ENCODE measurements at places on chromosomes 11 and 22.

DNA sequence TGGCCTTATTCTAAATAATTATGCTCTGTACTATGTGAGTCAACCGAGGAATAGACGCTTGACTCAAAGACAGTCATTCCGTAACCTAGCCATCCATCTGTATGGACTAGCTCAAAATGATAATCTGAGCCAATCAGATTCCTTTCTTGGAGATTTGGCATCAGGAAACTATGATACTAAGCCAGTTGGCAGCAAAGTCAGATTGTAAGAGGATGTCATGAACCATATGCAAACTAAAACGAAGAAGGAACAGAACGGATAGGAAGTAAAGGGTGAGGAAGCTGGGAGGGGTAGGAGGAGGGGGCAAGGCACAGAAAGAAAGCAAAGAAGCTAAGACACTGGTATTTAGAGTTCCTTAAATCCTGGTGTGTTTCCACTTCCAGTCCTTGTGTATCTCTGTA, 10.7 kb upstream of the SESN3 start:
- no peak for DNase-seq

GRCh38 chr22:41668971-41669911, 19.4 kb downstream of the SNU13 start:
- no peak for DNase-seq

GRCh38 chr11:121368364-121369240, 76.0 kb downstream of the SC5D start:
- DNase-seq: no peak

DNA sequence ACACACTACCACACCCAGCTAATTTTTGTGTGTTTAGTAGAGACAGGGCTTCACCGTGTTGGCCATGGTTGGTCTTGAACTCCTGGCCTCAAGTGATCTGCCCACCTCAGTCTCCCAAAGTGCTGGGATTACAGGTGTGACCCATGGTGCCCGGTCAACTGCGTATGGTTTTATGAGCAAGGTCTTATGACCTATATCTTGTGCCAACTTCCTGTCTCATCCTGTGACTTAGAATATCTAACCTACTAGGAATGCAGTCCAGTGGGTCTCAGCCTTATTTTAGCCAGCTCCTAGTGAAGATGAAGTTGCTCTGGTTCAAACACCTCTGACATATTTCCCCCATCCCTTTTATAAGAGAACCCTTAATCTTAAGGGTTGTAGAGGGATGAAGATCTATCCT, 66.1 kb upstream of the OR5AN1 start:
- DNase-seq: no peak

DNA sequence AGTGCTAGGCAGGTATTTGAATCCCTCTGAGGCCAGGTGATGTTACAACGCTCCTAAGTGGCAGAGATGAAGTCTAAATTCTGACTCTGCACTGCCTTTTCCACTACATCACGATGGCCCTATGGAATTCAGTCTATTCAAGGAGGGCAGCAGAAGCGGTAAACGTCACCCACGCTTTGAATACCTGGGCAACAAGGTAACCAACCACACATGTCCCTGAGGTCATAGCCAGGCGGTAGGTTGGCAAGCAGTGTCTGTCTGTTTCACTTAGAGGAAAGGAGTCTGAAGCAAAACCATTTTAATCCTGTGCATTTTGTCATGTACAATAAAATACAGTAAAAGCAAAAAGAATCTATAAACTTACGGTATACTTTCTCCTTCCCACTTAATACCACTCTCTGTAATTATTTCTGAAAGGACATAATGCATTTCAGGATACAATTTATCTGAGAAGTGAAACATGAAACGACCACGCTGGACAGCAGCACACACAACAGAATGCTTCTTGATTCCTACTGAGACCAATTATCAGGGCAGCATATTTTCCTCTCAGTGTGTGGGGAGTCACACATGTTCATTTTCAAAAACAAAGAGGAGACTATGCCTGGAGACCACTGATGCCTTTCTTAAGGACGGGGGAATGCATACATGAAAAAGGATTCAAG, 51.3 kb downstream of the PRDM10 start:
- DNase-seq: no peak

DNA sequence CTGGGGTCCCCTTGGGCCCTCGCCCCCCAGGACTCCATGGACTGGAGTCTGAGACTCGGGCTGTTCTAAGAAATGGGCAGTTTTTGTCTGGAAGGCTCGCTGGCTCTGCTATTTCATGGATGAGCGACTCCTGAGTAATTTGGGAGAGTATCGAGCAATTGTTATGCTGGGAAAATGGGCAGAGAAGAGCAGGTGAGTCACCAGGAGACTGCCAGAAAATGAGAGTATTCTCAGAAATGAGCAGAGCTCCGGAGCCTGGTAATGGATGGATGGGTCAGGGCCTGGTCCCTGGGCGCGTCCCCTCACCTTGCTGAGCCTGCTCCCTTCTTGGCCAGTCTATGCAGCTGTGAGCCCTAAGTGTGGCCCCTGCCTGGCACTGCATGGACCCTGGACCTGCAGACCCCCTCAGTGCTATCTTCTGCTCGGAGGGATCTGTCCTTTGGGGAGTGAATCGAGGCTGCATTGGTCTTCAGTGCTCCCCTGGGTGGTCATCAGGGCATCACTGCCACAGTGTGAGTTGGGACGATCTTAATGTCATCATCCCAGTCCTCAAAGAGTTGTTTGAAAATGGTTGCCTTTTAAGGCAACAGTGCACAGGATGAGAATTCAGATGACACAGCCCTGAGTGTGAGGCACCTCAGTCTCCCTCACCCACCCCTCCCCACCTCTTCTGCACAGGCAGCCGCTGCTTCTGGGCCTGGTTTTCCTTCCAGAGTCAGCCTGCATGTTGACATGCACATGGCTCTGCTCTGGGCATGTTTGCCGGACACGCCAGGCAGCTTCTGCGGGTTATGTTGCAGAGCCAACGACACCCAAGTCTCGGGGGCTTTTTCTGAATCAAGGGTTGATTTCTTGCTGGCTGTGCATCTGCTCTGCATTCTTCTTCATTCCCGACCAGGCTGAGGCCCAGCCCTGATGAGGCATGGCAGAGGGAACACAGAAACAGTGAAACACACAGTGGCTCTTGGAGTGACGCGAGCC, 519.0 kb downstream of the TBC1D22A start:
- DNase-seq: no peak

GRCh38 chr11:131662993-131663392, 292.6 kb downstream of the NTM start:
- DNase-seq: no peak

DNA sequence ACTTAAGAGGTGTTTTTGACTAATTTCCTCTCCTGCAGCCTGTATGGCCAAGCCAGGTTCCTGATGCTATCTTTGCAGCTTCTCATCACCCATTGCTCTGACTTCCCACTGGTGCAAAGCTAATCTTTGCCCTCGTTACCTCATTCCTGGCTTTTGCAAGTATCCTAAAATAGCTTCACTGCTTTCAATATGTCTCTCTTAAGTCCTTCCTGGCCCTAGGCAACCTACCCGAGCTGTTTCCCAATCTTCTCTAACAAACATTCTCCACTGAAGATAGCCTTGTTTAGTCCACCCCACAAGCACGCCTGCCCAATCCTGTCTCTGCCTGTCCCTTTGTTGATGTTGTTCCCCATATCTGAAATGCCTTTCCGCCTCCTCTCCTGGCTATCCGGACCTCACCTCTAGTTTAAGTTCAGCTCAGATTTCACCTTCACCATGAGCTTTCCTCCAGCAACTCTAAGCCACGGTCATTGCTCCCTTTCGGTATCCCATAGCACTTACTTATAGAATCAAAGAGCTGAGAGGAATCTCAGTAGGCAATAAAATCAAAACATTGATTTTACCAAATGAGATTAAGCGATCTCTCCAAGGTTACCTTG, 30.1 kb upstream of the CECR2 start:
- DNase-seq: no peak

GRCh38 chr11:34502949-34503348, 10.6 kb downstream of the ELF5 start:
- DNase-seq: no peak

GRCh38 chr11:71402878-71403277, 45.3 kb downstream of the DHCR7 start:
- DNase-seq: no peak

DNA sequence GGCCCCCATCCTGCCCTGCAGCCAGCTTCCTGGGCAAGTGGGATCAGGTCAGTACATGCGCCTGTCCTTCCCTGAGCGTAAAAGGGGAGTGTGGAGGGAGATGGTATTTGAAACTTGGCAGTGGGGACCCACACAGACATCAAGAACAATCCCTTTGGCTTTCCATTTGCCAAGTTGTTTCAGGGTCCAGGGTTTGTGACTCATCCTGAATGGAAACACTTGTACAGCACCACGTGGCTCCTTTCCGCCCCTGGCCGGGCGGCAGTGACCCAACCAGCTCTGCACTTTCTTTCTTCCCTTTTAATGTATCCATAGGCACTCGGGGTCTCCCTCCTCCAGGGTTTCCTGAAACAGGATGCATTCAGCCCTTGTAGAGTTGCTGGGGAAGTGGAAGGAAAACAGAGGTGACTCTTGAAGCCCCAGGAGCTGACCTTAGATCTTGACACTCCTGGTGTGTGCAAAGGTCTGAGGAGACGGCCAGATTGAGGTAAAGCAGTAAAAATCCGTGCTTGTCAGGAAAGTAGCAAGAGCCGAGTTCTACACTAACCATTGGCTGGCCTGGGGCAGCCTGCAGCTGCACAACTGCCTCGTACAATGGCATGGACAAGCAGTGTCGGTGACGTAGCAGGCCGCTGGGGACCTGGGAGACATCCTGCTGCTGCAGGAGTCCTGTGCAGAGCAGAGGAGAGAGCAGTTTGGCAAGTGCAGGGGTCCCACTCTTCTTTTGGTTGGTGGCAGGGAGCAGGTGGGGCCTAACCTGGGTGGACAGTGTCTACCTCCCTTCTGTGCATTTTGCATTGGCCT, 189.8 kb downstream of the SNX19 start:
- no peak for DNase-seq

DNA sequence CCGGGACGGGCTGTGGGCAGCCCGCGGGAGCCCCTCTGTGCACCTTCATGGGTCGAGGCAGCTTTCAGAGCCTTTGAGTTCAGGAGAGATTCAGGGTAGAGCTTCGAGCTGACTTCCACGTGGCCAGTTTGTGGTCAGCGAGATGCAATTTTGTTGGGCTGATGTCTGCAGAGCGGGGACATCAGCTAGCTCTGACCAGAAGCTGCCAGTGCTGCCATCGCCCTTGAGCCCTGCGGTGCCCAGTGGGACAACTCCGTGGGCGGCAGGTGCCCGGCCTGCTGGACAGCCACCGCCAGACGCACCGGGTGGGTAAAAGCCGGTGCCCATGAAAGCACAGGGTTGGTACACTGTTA, 719 bp downstream of the TALDO1 start:
- DNase-seq: no peak

- no peak for DNase-seq
Observed at GRCh38 chr11:85762226-85762625, 48.7 kb downstream of the SYTL2 start.

DNA sequence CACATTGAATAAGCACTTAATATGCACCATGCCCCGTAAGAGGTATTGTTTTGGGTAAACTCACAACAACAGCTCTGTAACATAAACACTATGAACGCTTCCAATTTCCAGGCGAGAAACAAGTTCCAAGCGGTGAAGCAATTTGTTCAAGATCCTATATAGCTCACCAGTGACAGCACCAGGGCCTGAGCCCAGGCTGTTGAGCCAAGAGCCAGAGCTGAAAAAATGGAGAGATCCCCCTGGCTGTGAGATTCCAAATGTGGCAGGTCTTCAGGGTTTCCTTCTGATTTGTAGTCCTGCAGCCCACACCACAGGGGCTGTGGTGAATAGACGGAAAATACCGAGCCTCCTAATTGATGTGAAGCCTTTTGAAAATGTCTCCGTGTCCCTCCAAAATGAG, 268.0 kb upstream of the KIRREL3 start:
- DNase-seq: no peak

Data from stimulated activated CD4-positive, alpha-beta T cell treated with anti-CD3 and anti-CD28 coated beads, Interleukin-4, amount 100 ng/mL, for 1 hour (primary cell).